ENCODE measurements at places on chromosomes 4 and X. TPM values are rescaled to one million over a fixed set of nuclear protein-coding genes. Genes with fewer than 3 reads are reported as not detected.

SPATA18 gene
- not detected for total RNA-seq

SCML2 gene
- total RNA-seq, result 2.3 TPM

PDZD4 gene
- 5.7 TPM for total RNA-seq

CDKN2AIP gene
- 23.0 TPM for total RNA-seq

ABCG2 gene
- total RNA-seq, result 0.81 TPM

GNRHR gene
- not detected for total RNA-seq

CLGN gene
- 0.10 TPM for total RNA-seq

SPIN4 gene
- 4.4 TPM for total RNA-seq

GALNT7 gene
- 16.0 TPM for total RNA-seq

PAGE2B gene
- total RNA-seq, result 1.2 TPM

DDX3X gene
- total RNA-seq, result 216 TPM

QRFPR gene
- not detected for total RNA-seq

GRCh38 chr4:10171055-10171454, 54.5 kb upstream of the WDR1 start:
- no peak for DNase-seq

DNA sequence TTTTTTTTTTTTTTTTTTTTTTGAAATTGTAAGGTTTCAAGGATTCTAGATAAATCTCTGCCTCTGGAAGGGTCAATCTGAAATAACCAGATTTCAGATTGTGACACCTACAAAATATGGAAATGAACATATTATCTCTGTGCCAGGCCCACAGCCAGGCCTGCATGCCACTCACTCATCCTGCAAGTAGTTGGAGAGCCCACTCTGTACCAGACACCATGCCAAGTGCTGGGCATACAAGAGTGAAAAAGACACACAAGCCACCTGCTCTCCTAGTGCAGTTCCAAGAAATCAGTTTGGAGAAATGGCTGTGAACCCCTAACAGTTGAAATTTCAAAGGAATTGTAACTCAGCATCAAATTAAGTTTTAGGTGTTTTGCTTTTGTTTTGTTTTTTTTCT, 145.9 kb upstream of the NOCT start:
- no peak for DNase-seq

DNA sequence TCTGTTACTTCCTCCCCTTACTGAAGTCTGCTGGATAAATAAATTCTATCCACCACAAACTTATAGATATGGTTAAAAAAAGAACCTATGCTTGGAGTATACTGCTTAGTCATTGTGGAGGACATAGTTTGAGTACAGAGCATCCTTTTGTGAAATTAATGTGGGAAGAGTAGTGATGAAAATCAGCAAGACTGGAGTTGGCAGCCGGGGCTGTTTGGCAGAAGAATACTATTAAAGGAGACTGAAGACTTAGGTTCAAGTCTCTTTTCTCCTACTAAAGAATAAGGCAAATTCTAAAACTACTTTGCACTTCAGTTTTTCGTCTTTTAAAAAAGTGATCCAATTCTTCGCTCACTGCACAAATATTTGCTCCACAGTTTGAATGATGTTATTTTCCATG, 326.6 kb upstream of the ATOH1 start:
- no peak for DNase-seq

- DNase-seq, result peak; percentile 77
Measured at GRCh38 chrX:71533851-71534561, 1.1 kb downstream of the OGT start.

GRCh38 chrX:19372547-19373331, 29.0 kb downstream of the PDHA1 start:
- DNase-seq, result peak; percentile 15

GRCh38 chrX:74372272-74372671, 49.0 kb upstream of the SLC16A2 start:
- no peak for DNase-seq

- DNase-seq, result no peak
Measured at GRCh38 chrX:270848-271367, 10.3 kb upstream of the PLCXD1 start.

DNA sequence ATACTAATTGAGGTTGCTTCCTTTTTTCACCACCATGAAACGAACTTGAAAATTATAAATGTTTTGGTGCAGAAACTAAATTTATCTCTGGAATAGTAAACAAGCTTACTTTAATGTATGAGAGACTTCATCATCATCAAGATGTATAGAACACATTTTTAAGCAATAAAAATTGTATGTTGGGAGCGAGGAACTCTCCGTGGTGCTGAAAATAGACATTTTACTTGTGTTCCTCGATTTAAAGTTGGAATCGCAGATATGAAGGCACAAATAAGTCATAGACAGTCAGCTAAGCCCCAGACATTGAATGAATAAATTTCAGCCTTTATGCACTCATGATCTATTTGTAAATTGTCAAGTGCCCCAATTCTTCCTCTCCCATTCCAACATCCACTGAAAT, 310.7 kb downstream of the STK32B start:
- DNase-seq, result no peak

- no peak for DNase-seq
Measured at GRCh38 chrX:115911967-115912366, 258.6 kb upstream of the AGTR2 start.

DNA sequence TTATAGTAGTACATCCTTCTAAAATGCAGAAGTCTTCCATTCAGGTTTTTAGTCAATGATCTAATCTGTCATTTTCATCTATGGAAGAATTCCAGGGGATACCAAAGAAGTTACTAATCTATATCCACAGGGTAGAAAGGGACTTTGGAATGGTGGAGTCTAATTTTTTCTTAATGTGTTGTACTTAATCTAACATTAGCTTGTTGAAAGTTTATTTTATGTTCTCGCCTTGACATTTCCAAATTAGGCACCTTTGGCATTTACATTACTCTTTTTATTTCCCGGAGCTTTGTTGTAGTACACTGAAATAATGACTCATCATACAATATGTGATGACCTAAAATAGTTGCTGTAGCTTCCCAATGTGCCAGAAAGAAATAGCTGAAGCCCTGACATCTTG, 91.5 kb downstream of the HTR2C start:
- DNase-seq, result no peak

GRCh38 chr4:181173046-181173445, 1070.2 kb upstream of the TENM3 start:
- no peak for DNase-seq

- peak; percentile 12 for DNase-seq
Measured at GRCh38 chr4:48792348-48793006, 12.4 kb upstream of the FRYL start.

GRCh38 chrX:115333446-115333845, 43.9 kb downstream of the LUZP4 start:
- DNase-seq, result no peak

GRCh38 chrX:110462957-110463356, 104.3 kb downstream of the RTL9 start:
- no peak for DNase-seq

DNA sequence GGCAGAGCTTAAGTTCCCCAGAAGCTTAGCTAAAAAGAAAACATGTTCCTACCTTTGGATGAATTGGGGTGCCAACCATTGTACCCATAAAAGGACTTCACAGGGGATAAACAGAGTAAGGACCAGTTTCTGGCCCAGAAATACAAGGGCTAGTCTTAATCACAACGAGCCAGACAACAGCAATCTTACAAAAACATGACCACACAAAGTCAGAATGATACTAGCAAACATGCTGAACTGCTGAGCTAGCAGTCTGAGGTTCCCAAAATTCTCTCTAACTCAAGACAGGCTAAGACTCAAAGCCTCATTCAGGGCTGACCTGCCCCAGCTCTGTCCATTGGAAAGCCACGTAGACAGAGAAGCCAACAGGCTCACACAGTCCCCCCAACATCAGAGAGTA, 40.3 kb downstream of the ATP11C start:
- DNase-seq, result no peak

DNA sequence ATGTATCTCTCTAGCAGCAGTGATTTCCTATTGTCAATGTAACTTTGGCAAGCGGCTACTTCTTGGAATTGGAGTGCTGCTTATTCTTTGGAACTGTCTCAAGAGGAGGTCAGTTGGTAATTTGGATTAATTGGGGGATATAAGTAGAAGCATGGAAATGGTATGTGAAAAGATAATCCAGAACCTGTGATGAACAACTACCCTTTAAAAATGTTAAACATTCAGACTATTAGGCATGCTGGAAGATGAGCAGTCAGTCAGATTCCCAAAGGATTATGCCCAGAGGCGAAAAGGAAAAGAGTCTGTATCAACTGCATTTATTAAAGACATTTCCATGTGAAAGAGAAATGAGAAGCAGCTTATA, 62.5 kb downstream of the SEC24D start:
- DNase-seq, result no peak

DNA sequence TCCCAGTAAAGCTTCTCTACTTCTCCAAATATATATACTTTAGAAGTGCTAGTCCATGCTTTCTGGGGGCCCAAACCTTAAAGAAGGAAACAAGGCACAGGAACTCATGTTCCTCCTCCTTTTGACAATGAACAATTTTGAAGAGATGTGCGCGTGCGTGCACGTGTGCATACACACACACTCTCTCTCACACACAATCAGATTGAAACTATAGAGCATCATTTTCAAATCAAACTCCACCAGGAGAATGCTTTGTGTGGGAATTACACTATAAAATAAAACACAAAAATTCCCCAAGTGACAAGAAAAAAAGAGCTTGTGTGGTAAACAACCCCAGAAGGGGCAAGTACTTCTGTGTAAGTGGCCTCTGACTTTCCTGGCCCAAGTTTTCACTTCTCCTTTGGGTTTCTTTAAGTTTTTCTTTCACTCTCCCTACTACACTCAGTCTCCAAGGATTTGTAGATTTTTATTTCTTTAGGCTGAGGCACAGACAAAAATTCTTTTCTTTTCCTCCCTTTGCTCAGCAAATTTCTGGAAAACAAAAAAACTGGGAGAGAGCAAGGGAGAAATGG, 46.6 kb upstream of the SHISA3 start:
- DNase-seq, result no peak

GRCh38 chr4:146443525-146443924, 78.2 kb downstream of the SLC10A7 start:
- no peak for DNase-seq

DNA sequence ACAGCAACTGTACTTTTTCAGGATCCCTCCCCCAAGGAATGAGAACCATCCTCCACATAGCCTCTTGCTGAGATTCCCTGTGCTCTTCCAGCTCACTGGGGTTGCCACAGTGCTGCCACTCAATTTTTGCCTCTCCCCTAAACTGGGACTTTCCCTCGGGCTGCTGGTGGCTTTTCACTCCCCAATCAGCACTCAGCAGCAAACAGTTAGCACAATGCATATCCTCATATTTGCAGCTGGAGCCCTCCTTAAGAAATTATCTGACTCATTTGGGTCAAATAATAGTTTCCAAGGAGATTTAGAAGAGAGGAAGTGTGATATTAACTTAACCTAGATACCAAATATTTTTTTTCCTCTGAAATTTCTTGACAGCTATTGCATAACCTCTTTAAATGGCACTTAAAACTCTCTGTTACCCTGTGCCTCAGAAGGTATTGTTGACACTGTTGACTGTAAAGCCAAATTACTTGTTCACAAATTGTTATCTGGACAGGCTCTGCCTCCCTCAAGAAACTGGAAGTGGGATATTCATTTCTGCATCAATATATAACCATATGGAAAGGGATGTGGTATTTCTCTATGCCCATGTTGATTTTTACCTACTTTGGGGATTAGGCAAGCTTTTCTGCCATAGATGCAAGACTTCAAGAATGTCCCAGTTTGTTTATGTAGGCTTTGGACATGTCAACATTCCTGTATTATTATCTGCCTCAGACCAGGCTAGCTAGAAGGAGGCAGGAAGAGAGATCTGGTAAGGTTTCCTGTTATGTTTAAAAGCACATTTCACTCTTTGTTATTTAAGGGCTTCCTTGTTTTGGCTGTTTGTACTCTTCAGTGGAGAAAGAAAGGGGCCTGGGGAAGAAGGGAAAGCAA, 58.0 kb downstream of the SEPTIN11 start:
- peak; percentile 51 for DNase-seq

GRCh38 chrX:134933911-134934310, 56.9 kb upstream of the SMIM10 start:
- no peak for DNase-seq

GRCh38 chr4:53905941-53906377, 158.4 kb downstream of the CHIC2 start:
- DNase-seq, result no peak

GRCh38 chr4:71498002-71498401, 159.2 kb downstream of the SLC4A4 start:
- DNase-seq, result no peak

GRCh38 chr4:66837279-66837922, 707.9 kb downstream of the CENPC start:
- DNase-seq, result no peak

DNA sequence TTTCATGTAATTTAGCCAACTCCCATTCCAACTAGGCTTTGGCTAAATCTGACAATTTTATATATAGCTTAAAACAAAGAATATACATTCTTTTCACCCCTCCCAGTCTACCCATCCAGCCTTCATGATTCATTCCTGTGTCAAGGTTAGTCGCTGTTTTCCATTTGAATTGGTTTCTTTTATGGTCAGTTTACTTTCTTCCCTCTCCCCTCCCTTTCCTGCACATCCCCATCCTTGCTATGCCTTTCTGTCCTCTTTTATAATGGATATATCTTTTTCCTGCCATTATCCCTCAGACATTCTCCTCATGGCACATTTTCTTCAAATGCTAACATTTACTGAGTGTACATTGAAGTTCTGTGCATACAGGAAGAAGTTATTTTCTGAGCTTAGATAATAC, 4.7 kb downstream of the ZXDB start:
- no peak for DNase-seq

GRCh38 chr4:129603241-129603931, 507.4 kb downstream of the C4orf33 start:
- no peak for DNase-seq

DNA sequence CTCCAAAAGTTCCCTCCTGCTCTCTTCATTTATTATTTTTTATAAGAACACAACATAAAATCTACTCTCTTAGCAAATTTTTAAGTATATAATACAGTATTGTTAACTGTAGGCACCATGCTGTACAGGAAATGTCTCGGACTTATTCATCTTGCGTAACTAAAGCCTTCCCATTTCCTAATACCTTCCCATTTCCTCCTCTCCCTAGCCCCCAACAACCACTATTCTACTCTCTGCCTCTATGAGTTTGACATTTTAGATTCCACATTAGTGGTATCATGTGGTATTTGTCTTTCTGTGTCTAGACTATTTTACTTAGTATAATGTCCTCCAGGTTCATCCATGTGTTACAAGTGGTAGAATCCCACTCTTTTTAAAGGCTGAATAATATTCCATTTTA, 15.8 kb upstream of the SYTL4 start:
- no peak for DNase-seq

DNA sequence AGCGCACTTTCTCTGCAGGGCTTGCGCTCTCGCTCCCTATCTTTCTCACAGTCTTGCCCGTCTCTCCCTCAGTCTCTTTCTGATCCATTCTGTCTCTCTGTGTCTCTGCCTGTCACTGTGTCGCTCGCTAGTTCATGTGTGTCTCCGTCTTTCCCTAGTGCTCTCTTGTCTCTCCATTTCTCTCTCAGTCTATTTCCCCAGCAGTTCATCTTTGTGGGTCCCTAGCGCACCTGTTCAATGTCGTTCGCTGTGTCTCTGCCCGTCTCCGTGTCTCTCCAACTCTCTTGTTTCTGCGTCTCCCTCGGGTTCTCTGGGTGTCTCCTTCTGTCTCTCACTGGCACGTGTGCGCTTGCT, 1.5 kb downstream of the GPR101 start:
- no peak for DNase-seq

- no peak for DNase-seq
Measured at GRCh38 chr4:41290479-41290878, 33.8 kb downstream of the UCHL1 start.
